Esophagus squamous epithelium (tissue), 5 donors: ENCODE measurements at places on chromosomes 12 and 14.

- no peak for DNase-seq
These were observed 77.5 kb downstream of the LRRC9 start for GRCh38 chr14:59997449-59997848.

GRCh38 chr14:57607086-57607485 is 113.4 kb upstream of the CCDC198 start:
- DNase-seq = no peak

- DNase-seq = no peak
These were observed 29.5 kb downstream of the SUSD6 start for GRCh38 chr14:69640931-69641330.

GRCh38 chr12:113263431-113263963 is 42.2 kb downstream of the TPCN1 start:
- DNase-seq = no peak

DNA sequence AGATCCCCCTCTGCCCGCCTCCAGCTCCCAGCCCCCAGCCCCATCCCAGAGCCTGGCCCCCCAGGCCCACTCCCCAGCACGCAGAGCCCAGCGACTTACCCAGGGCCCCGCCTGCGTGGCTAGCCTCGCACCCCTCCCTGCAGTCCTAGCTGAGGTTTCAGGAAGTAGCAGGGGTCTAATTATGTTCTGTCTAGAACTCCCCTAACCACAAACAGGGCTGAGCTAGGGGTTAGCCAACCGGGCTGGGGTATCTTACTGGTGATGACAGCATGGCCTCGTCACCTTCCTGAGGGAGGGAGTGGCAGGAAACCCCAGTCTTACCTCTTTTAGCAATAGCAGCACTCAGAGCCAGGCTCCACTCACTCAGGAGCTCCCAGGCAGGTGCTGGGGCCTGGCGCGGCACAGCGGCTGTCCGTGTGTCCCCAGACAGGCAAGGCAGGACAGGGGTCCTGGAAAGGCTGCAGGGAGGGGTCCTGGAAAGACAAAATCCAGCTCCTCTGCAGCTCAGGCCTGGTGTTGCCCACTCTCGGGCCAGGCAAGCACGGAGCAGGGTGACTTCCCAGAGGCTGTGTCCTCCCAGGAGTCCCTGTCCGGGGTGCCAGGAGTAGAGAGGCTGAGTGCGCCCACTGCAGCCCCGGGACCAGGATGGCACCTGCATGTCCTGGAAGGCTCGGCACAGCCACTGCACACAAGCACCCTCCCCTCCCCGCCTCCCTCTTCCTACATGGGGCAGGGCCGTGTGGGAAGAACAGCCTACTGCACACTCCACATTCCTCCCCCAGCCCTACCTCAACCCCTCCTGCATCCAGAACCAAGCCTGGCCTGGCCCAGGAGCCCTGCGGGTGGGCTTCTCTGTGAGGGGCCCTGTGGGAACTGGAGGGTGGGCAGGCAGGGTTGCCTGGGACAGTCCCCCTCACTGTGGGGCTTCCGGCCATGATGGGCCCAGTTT is at the start of gene GPR132:
GPR132 (minus strand) TSS at position 151 of the 949 bp plus-strand sequence. CDS start 10,010 bp downstream, outside the sequence.
- DNase-seq = peak; percentile 48

DNA sequence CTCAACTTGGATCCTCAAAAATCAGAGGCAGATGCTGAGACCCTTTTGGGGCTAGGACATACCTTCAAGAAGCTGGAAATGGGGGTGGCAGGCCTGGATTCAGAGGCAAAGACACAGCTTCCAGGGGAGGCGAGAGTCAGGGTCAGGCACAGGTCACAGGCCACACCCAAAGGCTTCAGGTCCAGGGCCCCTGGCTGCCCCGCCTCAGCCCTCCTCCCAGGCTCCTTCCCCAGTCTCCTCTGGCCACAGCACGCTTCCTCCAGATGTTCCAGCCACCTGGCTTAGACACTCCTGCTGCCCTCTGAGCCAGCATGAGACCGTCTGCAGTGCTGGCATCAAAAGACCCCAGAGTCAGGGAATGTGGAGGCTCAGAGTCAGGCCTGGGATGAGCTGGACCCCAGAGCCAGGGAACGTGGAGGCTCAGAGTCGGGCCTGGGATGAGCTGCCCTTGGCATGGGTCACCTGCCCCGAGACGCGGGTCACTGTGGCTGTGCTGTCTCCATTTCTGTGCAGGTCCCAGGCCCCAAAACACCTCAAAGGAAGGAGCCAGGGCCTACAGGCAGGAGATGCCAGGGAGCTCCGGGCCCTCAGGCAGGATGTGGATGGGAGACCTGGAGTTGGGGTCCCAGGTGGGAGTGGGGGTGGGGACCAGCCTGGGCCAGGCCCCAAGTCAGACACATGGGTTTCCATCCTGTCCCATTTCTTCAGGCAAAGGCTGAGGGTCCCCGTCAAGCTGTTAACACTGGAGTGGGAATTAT is 58.9 kb downstream of the DIO3 start:
- no peak for DNase-seq

GRCh38 chr14:54782751-54783659 is 119.6 kb downstream of the GCH1 start:
- DNase-seq = no peak

- no peak for DNase-seq
These were observed 50.2 kb downstream of the A2M start for GRCh38 chr12:9065607-9065856.
